ENCODE measurements at places on chromosomes 12 and 14. TPM values are rescaled to one million over a fixed set of nuclear protein-coding genes. Genes with fewer than 3 reads are reported as not detected.

Gene DDX23
- total RNA-seq: 67.8 TPM

Gene CCDC77
- total RNA-seq: 5.5 TPM

Gene SLC2A3
- 4.0 TPM for total RNA-seq

DNA sequence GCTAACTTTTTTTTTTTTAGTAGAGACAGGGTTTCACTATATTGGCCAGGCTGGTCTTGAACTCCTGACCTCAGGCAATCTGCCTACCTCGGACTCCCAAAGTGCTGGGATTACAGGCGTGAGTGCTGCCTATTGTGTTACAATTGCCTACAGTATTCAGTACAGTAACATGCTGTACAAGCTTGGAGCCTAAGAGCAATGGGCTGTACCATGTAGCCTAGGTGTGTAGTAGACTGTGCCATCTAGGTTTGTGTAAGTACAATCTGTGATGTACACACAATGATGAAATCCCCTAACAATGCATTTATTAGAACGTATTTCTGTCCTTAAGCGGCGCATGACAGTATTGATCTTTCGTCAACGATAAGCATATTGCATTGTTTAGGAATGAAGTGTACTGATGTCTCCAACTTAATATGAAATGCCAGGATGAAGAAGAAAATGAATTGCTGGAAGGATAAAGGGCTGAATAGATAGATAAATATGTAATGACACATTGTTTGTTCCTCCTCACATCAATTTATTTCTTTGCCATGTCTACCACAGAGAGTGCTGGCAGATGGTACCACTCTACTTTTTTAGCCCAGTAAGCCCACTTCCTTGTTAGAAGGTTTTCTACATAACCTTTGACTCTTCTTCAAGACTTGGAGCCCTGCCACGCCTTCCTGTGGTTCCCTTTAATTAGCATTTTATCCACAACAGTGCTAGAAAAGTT is 467.5 kb downstream of the VRK1 start:
- no peak for DNase-seq

DNA sequence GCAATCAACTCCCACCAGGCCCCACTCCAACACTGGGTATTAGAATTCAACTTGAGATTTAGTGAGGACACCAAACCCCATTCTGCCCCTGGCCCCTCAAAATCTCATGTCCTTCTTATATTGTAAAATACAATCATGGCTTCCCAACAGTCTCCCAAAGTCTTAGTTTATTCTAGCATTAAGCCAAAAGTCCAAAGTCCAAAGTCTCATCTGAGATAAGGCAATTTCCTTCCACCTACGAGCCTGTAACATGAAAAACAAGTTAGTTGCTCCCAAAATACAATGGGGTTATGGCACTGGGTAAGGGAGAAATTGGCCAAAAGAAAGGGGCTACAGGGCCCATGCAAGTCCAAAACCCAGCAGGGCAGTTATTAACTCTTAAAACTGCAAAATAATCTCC is 46.6 kb upstream of the TMTC1 start:
- no peak for DNase-seq

- DNase-seq: no peak
Observed at GRCh38 chr12:720231-720941, 32.0 kb upstream of the WNK1 start.

GRCh38 chr12:79400481-79400880 is 290.3 kb downstream of the PAWR start:
- DNase-seq: no peak

DNA sequence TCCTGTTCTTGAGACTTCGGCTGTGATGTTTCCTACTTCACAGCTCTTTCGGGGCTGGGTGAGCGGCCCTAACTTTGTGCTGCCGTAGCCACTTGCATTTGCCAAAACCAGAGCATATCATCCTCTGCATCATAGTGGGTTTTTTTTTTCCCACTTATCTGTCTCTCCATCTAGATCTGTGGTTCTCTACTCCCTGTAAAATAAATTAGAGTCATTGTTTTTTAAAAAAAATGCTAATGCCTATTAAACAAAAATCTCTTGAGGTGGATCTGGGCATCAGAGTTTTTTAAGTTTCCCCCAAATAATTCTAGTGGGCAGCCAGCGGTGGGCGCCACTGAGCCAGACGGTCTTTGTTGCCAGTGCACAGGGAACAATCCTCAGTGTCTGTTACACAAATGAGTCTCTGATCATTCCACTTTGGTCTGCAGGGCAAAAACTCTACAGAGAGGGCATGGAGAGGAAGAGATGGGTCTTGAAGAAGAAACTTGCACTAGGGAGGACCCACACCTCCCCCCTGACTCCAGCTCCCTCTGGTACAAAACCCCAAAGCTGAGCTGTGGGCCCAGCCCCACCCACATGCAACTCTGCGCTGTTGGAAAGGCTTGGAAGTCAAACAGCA is 62.4 kb upstream of the BCL2L14 start:
- no peak for DNase-seq

GRCh38 chr14:52060080-52060479 is 8.8 kb downstream of the NID2 start:
- DNase-seq: no peak

- no peak for DNase-seq
Observed at GRCh38 chr12:112852127-112852526, 54.6 kb upstream of the OAS1 start.

GRCh38 chr12:117433878-117434277 is 72.5 kb upstream of the NOS1 start:
- no peak for DNase-seq

DNA sequence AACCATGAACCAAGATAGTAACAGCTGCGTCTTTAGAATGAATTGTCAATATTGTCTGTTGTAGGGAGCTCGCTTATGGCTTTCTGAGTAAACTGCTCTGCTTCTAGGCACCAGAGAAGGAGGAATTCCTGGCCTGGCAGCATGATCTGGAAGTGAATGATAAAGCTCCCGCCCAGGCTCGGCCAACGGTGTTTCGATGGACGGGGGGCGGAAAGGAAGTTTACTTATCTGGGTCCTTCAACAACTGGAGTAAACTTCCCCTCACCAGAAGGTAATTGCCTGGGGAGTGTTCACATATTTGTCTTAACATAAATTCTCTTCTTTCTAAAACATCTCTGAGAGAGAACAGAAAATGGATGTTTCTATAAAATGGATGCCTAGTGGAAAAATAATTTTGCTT is 4.3 kb downstream of the PRKAB1 start:
- DNase-seq: no peak

DNA sequence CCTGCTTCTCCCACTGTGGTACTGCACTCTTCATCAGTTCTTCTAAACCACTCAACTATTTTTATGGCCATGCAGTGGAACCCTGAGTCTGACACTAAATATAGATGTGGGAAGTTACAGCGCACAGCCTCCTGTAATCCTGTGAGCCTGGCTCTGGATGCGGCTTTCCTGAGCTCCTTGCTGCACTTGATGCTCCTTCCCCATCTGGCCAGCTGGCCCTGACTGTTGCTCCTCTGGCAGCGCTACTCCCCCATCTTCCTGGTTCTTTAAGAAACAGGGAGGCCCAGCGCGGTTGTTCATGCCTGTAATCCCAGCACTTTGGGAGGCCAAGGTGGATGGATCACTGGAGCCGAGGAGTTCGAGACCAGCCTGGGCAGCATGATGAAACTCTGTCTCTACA is 24.6 kb downstream of the IQSEC3 start:
- no peak for DNase-seq

- DNase-seq: no peak
Observed at GRCh38 chr12:9132008-9132535, 16.4 kb upstream of the A2M start.

Measured in MCF 10A (cell line).